ENCODE measurements at places on chromosomes 16 and 17.

DNA sequence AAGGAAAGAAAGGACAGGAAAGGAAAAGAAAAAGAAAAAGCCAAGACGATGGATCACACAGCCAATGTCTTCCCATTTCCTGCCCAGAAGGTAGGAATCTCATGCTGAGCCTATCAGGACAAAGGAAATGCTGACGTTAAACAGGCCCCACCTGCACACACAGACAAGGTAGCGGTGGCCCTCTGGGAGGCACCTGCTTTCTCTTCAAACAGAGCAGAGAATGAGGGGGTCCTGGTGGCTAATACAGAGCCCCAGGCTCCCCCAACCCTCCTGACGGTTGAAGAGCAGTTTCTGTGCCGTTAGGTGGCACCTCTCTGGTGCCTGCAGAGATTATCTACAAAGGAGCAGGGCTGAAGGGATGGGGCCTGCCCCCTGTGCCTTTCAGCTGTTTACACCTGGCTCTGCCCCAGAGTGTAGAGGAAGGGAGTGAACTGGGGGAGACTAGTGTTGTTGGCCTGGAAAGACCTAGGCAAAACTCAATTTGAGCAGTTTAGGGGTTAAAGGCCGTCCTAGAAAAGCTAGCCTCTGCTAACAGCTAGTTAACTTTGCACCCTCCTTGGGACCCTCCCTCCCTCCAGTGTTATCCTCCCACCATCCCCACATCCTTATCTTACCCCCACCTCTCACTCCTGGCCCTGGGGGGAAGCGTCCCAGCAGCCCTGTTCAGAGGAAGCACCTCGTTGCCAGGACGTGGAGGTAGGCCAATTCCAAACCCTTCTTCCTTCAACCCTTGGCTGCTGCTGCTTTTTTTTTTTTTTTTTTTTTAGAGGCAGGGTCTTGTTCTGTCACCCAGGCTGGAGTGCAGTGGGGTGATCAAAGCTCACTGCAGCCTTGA is 56.3 kb downstream of the ARHGAP27 start:
- DNase-seq = no peak

DNA sequence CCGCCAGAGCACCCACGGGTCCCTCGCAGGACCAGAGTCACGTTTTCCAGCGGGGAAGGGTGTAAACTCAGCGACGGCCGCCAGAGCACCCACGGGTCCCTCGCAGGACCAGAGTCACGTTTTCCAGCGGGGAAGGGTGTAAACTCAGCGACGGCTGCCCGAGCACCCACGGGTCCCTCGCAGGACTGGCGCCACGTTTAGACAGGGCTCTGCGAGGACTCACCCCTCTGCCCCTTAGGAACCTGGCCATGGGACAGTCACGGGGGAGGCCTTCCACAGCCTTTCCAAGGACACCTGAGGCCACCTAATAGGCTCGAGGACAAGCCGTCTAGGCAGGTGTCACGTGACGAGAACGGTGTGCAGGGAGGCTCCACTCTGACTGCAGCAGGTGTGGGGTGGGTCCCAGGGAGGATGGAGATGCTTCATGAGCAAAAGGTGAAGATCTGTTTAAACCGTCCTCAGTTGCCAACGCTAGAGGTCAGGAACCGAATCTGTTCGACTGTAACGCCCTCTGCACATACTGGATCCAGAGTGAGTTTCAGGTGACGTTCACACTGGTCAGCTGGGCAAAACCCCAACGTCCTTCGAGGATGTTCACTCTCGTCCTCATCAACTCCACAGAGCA is 48.0 kb upstream of the METRNL start:
- DNase-seq = no peak

DNA sequence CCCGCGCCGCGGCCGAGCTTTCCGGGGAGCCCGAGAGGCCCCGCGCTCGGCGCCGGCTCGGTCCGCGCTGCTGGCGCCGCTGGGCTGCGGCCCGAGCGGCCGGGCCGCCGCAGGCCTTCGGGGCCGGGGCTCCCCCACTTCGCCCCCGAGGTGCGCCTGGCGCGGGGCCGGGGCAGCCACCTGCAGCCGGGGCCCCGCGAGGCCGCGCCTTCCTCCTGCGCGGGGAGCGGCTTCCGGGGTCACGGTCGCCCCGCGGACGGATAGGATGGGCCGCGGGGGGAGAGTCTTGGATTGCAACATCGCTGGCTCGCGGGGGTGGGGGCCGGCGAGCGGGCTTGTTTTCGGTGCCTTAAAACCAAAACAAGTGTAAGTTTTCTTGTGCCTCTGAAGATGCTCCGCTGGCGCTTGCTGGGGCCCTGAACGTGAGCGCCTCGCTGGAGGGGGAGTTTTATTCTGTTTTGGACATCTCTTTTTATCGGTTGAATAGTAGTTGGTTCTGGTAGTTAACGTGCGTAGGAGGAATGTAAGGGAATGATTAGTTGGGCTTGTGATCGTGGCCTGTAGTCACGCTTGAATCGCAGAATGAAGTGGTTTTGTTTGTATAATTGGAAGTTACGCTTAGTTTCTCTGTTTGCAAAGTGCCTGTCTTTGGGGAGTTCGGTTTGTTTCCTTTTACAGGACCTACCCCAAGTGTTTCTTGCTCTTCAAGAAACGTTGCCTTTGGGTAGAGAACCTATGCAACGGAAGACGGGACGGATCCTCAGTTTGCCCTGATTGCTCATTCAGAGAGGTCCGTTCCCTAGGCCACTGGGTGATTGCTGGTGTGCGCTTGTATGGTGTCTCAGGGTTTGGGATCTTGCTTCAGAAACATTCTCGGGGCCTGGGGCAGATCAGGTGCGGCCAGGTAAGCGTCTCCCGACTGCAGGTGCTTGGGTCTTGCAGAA is 724 bp downstream of the UBE2I start:
- DNase-seq = peak; percentile 58

- DNase-seq = peak; percentile 8
Measured at GRCh38 chr16:23519282-23519681, 9.0 kb upstream of the GGA2 start.

- DNase-seq = peak; percentile 91
Measured at GRCh38 chr16:48126801-48127644, 28.8 kb downstream of the ABCC12 start.

GRCh38 chr16:10178080-10178479 is 4.1 kb downstream of the GRIN2A start:
- DNase-seq = peak; percentile 52

DNA sequence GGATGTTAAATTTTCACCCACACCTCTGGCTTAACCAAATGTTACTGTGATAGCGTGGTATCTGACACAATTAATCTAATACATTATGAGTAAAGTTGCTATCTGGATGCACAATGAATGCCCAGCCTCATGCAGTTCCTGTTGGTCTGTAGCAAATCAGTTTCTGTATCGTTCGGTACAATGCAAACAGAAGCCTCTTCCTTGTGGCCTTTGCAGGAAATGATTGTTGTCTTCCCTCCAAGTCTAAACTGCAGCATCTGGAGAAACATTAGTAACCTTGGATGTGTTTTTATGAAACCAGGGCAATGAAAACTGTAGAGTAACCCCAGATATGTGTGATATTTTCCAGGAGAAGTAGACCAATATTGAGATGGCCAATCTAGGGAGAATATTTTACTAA is 46.8 kb downstream of the CYB561 start:
- DNase-seq = no peak

DNA sequence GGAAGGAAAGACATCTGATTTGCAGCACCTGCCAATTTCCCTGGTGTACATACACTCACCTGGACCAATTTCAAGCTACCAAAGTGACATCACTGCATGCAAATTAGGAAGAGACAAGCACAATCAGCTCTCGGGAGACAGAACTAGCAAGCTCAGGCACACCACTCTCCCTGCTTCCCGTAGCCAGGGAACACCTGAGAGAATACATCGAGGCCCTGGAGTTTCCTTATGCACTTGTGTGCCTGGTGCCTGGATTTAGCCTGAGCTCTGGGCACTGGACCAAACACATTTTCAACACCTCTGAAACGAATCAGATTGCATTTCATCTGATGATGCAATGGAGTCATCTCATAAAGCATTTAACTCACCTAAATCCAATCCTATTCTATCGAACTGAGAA is 110.5 kb downstream of the HS3ST2 start:
- DNase-seq = no peak

DNA sequence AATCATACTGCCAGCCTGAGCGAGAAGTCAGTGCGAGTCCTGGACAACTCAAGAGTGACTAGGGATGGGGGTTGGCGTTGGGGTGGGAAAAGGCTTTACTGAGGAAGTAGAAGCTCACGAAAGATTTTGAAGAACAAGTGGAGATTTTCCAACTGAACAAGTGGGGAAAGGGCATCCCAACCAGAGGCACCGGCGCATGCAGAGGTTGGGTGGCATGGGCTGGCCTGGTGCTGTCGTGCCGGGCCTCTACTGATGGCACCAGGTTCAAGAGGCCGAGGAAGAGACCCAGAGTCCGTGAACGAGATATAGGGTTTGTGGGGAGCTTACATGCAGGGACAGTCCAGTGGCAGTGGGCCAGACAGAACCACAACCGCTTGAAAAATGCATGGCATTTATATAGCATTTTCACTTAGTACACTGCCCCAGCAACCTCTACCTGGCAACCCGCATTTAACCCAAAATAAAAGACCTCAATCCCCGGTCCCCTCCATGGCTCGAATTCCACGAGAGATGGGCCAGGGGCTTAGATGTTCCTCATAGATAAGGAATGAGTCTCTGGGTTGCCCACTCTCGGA is 7.7 kb upstream of the ITGA3 start:
- peak; percentile 48 for DNase-seq

DNA sequence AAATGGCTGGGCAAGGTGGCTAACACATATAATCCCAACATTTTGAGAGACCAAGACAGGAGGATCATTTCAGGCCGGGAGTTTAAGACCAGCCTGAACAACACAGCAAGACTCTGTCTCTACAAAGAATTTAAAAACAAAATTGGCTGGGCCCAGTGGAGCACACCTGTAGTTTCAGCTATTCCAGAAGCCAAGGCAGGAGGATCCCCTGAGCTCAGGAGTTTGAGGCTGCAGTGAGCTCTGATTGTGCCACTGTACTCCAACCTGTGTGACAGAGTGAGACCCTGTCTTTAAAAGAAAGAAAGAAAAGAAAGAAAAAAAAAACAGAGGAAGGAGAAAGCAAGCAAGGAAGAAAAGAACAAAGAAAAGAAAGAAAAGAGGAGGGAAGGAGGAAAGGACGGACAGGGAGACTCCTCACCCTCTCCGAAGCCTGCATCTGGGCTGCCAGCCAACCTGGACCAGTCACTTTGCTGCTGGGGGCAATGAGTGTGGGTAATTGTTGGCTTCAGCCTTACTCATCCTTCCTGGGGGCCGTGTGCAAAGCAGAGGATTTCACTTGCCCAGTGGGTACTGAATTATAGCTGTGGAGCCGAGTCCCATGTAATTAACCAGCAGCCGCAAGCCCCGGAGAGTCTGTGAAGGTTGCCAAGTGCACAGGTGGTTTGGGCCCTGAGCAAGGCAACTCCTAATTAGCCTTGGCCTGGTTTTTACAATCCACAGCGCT is 6.7 kb upstream of the MT4 start:
- peak; percentile 94 for DNase-seq

GRCh38 chr16:50298591-50299507 is 32.5 kb downstream of the ADCY7 start:
- no peak for DNase-seq

DNA sequence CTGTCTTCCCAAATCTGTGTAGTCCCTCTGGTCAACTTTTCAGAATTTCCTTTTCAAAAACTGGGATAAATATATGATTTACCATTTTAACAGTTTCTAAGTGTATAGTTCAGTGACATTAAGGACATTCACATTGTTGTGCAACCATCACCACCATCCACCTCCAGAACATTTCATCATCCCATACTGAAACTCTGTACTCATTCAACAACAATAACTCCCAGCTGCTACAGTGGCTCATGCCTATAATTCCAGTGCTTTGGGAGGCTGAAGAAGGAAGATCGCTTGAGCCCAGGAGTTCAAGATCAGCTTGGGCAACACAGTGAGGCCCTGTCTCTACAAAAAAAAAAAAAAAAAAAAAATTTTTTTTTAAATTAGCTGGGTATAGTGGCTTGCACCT is 131.0 kb downstream of the AATF start:
- no peak for DNase-seq

- DNase-seq = peak; percentile 30
Measured at GRCh38 chr16:25034911-25035310, 19.7 kb upstream of the ARHGAP17 start.

DNA sequence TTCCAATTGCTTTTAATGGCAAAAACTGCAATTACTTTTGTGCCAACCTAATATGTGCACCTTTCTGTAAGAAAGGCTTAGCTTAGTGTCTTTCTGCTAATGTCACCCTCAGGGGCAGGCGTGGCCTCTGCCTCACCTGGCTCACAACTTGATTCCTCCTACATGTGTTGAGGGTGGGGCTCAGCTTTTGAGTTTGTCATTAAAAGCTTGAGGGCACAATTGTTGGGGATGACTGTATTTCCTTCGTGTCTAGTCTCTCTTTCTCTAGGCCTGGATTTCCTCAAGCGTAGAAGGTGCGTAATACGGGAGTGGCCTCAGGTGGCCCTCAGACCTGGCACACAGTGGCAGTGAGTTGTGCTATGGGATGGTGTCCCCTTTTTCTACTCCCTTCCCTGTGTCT is 94.4 kb downstream of the CLEC16A start:
- no peak for DNase-seq

DNA sequence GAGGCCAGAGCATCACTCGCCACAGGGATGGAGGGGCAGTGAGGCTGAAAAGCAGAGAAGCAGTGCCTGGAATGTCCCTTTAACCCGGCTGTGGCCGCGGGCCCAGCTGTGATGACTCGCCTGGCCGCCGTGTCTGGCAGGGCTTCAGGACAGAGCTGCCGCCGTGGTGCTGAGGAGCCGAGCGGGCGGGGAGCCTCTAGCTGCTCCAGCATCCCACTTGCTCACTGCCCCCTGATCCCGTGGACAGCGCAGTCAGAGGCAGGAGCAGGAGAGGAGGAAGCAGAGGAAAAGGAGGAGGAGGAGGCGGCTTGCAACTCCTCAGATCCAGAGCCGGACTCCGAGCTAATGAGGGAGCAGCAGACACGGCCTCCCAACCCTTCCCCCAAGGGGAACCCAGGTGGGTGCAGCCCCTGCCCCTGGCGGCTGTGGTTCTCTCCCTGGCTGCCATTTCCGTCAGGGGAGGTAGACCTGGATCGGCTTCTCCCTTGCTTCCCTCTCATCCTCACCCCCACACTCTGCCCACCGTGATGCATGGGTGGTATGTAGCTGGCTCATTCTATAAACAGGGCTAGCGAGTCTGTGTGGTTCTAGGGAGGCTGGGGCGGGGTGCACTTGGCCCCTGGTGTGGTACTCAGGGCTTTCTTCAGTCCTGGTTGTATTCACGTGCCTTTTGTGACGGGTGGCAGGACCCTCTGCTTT is 165.7 kb downstream of the CMIP start:
- peak; percentile 74 for DNase-seq

All from ELR (cell line).